Kasumi-1 (cell line): ENCODE measurements at places on chromosomes 11 and 22.

DNA sequence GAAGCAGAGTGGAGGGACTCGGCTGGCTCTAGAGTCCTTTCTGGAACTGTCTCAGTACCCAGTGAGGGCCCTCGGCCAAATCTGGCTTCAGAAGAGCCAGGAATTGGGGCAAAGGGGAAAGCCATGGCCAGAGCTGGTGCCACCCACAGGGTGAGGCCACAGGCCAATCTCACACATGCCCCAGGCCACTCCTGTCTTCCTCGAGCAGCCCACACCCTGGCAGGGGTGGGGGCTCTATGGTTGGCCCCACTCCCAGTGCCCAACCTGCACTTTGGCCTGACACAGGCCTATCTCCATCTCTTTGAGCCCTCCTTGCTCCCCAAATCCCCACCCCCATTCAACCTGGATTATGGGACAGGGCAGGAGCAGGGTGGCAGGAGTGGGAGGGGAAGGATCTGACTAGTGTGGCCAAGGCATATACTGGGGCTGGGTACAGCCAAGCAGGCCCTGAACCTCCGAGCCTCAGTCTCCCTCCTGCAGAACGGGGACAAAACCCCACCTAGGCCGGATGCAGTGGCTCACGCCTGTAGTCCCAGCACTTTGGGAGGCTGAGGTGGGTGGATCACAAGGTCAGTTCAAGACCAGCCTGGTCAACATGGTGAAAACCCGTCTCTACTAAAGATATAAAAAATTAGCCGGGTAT lies 6.9 kb downstream of the TST start:
- no peak for DNase-seq

DNA sequence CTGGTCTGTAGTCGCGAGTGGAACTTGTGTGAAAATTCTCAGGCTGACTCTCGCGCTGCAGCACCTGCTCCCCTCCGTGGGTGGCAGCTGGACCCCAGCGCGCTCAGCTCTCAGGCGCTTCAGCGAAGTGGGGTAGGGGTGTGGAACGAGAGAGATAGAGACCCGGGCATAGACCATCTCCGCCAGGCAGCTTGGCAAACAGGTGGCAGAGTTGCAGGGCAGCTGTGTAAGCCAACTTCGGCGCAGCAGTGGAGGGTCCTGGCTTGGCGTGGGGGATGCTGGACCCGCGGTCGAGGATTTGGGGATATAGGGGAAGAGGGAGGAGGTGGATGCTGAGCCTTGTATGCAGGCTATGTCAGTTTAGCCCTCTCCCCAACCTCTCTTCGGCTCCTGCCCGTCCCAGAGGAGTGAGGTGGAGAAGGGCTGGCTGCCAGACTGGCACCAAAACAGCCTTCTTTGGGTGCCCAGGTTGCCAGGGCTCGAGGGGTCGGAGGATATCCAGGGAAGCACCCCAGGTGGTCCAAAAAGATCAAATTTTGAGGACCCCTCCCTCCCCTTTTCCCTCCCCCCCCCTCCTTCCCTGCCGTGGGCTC lies 746 bp upstream of the CALCB start:
- DNase-seq: no peak

DNA sequence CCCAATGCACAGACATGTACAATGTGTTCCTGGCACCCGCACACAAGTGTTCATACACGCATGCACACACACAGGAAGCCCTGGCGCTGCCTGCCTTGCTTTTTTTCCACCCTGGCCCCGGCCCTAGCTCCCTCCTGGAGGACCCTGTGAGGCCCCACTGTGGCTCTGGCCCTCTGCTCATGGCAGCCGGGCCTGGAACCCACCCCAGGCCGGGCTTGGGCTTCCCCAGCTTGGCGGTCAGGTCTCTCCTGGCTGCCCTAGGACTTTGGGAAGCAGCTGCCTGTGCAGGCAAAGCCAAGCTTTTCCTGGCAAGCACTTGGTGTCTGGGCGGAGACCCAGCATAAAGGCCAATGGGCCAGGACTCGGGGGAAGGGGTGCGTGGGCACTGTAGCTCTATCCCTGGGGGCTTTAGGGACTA lies 30.5 kb downstream of the CD82 start:
- no peak for DNase-seq

- DNase-seq: no peak
These were observed 92.3 kb upstream of the TEAD1 start for GRCh38 chr11:12581923-12582322.

DNA sequence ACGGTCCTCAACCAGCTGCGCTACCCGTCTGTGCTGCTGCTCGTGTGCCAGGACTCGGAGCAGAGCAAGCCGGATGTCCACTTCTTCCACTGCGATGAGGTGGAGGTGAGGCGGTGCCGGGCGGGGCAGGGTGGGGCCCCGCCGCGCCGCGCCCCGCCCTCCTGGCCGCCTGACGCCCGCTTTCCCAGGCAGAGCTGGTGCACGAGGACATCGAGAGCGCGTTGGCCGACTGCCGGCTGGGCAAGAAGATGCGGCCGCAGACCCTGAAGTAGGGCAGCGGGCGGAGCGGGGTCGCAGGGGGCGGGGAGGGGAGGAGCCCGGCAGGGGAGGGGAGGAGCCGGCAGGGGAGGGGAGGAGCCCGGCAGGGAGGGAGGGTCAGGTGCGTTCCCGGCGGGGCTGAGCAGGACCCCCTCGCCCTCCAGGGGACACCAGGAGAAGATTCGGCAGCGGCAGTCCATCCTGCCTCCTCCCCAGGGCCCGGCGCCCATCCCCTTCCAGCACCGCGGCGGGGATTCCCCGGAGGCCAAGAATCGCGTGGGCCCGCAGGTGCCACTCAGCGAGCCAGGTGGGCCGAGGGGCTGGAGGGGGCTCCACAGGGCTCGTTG lies 14.7 kb downstream of the EPS8L2 start:
- DNase-seq: no peak
